ENCODE measurements at places on chromosomes 13 and 19.

GRCh38 chr13:46983881-46984280 is 87.0 kb upstream of the HTR2A start:
- DNase-seq: no peak

DNA sequence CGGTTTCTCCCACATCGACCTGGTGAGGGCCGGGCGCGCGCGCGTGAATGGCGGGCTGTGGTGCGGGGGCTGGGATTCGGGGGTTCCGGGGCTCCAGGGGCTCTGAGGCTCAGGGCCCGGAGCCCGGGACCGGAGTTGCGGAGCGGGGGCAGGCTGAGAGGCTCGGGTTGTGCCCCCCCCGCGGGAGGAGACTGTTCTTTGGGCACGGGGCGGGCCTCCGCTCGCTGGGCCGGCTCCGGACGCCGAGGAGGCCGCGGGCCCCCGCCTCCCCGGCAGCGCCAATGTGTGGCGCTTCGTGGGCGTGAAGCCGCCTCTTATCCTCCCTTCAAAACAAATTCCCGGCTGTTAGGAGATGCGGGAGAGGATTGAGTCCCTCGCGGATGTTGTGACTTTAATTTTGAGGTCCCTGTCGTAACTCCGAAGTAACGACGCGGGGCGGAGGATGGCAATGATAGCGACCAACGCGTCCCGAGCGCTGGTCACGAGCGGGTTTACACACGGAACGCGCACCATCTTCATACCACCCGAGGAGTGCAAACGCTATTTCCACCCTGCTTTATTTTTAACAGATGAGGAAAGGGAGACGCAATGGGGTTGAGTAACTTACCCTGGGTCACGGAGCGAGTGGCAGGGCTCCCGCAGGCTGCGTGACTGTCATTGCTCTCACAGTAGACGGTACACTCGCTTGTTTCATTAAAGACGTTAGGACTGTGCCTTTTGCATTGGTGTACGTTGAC is 536 bp downstream of the UBA2 start:
- peak; percentile 62 for DNase-seq

DNA sequence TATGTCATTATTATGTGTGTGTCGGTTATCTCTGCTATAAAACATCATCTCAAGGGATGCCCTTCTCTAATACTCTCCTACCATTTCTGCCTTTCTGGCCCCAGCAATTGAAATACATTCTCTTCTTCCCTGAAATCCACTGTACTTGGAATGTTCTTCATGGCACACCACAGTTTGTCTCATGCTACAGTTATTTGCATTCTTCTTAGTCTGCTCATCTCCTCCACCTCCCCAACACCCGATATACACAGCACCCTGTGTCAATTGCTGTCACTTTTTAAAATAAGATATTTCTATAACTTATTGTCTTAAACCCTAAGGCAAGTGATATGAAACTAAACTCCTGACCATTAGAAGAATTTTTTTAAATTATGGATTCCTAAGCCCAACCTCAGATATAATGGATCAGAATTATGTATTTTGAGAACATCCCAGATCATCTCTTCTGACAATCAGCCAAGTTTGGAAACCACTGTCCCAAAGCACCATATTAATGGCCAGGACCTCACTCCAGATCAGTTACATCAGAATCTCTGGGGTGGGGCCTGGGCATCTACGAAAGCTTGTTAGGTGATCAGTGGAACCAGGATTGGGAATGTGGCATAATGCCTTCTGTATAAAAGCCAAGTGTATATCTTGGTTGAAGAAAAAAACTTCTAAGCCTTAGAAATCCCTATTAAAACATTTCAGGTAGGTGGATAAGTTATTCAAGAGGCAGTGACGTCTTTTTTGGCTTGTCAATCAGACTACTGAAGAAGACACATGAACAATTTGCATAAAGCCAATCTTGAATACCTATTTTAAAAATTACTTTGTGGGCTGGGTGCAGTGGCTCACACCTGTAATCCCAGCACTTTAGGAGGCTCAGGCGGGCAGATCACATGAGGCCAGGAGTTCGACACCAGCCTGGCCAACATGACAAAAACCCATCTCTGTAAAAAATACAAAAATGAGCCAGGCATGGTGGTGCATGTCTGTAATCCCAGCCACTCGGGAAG is 30.0 kb upstream of the KBTBD7 start:
- DNase-seq: no peak

DNA sequence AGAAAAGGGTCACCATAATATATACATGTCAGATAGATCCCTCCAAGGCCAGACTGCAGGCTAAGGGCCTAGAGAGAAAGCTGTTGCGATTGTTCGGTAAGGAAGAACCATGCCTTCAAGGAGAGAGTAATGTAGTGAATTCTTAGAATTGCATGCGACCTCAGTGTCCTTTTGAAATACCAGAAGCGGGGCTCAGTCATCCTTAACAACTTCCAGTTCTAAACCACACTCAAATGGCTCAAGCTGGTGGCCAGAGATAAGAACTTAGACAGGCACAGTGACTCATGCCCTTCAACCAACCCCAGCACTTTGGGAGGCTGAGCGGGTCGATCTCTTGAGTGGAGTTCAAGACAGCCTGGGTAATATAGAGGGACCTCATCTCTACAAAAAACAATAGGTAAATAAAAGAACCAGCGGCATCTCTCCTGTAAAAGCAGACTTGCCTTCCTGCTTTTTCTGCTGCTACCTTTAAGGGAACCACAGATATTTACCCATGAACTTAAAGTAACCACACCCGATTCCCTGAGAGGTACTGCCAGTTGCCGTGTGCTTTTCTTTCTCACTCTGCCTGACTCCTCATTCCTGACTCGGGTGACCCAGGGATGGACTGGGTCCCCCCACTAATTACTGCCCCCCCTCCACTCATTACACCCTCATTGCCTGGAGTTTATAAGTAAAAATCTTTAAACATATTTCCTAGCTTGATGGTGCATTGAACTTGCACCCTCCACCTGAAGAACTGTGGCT is 15.4 kb upstream of the SIGLEC6 start:
- peak; percentile 100 for DNase-seq

DNA sequence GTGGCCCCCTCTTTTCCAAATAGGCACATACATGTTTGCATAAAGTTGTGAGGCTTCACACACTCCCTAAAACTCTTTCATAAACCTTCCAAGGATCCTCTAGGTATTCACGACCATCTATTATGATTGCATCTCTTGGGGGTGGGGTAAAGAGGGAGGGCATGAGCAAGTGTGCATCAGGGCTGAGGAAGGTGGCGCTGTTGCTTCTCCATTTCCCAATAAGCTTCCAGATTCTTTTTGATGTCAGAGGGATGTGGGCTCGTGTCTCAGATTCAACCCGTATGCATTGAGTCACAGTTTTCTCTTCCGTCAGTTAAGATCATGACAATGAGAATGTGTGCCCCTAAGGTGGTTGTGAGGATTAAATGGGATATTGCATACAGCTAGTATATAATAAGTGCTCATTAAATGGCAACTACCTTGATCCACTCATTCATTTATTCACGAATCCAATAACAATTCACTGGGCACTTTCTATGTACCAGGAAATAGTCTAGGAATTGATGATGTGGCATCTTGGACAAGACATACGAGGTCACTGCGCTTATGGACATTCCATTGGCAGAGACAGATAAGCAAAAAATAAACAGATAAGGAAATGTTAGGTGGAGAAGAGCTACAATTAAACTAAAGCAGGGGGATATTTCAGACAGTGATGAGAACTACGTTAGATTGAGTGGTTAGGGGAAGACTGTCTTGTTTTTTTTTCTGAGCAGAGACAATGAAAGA is 10.3 kb downstream of the CYP2B6 start:
- peak; percentile 24 for DNase-seq

GRCh38 chr19:33595783-33596182 is 26.0 kb upstream of the CHST8 start:
- DNase-seq: no peak

DNA sequence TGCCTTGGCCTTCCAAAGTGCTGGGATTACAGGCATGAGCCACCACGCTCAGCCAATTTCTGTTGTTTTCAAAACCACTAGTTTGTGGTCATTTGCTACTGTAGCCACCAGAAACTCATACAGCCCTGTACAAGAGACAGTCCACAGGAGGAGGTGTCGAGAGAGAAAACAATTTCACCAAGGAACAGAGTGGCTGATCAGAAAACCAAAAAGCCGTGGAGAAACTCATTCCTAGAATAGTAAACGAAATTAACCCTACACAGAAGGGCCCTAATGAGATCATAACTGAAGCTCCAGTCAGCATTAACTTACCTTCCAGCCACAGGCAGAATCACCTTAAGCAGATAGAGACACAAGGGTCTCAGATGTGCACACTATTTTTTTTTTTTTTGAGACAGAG is 3.8 kb upstream of the CCDC124 start:
- no peak for DNase-seq

DNA sequence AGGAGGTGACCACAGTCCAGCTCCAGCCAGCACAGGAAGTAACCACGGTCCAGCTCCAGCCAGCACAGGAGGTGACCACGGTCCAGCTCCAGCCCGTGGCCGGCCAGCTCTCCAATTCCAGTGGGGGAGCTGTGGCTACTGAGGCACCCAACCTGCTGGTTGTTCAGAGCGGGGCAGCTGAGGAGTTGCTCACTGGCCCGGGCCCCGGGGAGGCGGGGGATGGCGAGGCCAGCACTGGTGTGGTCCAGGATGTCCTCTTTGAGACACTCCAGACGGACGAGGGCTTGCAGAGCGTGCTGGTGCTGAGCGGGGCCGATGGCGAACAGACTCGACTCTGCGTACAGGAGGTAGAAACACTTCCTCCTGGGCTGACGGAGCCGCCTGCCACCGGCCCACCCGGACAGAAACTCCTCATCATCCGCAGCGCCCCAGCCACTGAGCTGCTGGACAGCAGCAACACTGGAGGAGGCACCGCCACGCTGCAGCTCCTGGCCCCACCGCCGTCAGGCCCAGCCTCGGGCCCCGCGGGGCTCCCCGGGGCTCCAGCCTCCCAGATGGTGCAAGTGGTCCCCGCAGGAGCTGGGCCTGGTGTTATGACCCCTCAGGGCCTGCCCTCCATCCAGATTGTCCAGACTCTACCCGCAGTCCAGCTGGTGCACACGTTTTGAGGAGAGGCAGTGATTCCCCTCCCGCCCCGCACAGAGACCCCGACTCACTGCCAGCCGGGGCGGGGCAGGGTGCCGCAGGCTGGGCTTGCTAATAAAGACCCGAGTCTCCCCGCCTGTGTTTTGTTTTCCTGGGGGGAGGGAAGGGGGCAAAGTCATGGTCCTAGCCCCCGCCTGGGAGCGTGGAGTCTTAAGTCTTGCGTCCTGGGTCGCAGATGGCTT is 1.0 kb upstream of the NAT14 start:
- no peak for DNase-seq

GRCh38 chr13:23427342-23427843 is 6.1 kb downstream of the SACS start:
- no peak for DNase-seq

DNA sequence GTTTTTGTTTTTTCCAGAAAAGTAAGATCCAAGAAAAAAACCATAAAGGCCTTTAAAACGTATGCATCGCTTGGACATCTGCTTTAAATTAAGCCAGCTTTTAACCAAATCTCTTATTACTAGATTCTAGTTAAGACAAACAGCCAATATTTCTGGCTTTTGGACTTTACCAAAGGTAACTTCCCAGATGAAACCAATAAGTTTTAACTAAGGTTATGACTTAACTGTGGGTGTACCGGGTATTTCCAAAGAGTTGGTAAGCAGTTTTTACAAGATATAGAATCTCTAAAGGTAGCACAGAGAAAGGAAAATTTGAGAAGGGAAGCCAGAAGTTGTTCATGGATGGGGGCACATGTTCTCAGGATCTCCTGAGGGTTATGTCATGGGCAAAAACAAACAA is 34.0 kb downstream of the CEACAM1 start:
- no peak for DNase-seq

DNA sequence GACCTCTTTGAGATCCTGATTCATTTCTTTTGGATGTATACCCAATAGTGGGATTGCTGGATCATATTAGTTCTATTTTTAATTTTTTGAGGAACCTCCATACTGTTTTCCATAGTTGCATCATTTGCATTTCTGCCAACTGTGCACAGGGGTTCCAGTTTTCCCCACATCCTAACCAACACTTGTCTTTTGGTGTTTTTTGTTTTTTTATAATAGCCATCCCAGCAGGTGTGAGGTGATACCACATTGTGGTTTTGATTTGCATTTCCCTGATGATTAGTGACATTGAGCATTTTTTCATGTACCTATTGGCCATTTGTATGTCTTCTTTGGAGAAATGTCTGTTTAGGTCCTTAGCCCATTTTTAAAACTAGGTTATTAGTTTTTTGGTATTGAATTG is 18.8 kb upstream of the GPR183 start:
- no peak for DNase-seq

DNA sequence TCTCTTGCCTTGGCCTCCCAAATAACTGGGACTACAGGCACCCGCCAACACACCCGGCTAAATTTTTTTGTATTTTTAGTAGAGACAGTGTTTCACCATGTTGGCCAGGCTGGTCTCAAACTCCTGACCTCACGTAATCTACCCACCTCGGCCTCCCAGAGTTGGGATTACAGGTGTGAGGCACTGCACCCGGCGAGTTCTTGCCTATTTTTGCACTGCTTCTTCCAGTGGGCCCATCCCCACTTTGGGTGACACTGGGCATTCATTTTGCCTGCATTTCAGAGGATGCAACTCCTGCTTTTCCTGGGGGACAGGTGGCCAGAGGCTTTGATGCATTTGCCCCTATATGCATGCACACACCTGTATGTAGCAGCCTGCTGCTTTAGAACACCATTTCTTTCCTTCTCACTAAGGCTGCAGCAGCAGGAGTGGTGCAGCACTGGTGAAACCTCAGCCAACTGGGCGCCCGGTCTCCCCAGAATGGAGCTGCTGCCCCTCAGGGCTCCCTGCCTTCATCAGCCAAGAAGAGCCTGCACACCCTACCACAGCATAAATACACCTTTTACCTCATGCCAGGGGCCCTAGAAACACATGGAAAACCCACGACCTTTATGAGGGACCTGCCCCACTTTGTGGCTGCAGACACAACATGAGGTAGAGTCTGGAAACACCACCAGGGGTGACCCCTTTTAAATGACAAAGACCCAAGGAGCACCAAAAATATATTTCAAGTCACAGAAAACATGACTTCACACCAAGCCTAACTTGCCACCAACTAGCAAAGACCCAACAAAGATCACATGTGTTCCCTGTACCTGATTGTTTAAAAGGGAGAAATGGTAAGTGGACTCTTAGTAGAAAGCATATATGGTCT is 36.8 kb upstream of the POP4 start:
- DNase-seq: no peak

DNA sequence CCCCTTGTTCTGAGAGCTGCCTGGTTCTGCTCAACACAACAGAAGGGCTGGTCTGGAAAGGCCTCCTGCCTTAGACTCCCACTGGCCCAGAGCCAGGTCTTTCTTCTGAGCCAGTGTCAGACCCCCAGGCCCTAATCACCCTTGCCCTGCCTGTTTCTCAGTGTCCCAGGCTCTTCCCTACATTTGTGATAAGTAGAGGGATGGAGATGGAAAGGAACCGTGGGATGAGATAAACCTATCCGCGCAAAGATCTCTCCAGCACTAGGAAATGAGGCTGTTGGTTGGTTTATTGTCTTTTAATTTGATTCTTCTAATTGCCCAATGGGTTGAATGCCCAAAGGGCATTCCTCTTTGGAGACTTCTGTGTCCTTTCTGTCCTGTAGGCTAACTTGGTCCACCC is 470.0 kb downstream of the TSHZ3 start:
- DNase-seq: no peak
